HCEC 1CT (cell line): ENCODE measurements at places on chromosomes 1 and 21.

DNA sequence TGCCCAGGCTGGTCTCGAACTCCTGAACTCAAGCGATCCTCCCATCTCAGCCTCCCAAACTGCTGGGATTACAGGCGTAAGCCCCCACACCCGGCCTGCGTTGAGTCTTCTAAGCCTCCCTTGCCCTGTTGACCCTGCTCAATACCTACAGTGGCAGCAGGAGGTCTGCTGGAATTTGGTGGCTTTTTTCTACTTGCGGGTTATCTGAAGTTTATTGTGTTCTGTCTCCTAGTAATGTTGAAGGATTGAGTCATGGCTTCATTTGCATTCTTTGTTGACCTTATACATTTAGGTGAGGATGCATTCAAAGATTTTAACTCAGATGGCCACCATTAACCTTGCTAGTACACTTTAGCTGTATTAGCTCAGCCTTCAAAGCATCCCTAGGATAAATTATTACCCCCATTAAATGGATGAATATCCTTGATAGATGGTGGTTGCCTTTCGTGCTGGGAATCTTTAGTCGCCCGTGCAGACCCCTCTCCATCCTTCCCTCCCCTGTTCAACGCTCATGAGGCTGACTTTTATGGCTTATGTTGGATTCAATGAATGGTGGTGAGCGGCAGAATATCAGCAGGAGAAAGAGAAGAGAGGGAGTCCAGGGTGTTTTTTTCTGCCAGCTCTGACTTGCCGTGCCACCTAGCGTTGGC is 9.7 kb upstream of the NPPB start:
- no peak for DNase-seq

GRCh38 chr21:35796844-35797243 is 263.5 kb downstream of the SETD4 start:
- no peak for DNase-seq

- no peak for DNase-seq
Observed at GRCh38 chr1:57796616-57797015, 372.8 kb upstream of the DAB1 start.

GRCh38 chr1:28302247-28302646 is 26.6 kb upstream of the MED18 start:
- DNase-seq, result no peak

GRCh38 chr1:160741092-160741501 is 2.0 kb downstream of the SLAMF7 start:
- DNase-seq, result no peak

GRCh38 chr21:27060190-27060589 is 93.3 kb upstream of the ADAMTS5 start:
- peak; percentile 78 for DNase-seq

DNA sequence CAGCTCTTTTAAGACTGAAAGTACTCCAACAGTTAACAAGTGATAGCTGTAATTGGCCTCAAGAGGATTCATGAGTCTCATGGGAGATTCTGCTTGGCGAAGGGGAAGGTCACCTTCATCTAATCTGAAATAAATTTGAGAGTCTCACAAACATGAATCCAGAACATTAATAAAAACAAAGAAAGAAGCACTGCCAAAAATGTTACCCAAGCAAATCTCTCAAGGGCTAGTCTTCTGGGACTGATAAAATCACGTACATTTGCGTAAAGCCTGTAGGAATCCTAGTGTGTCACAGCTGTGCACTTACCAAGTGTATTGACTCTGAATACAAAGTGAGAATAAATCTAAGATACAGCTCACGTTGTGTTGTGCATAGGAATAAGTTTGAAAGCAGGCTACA is 21.2 kb upstream of the NUF2 start:
- DNase-seq, result no peak

DNA sequence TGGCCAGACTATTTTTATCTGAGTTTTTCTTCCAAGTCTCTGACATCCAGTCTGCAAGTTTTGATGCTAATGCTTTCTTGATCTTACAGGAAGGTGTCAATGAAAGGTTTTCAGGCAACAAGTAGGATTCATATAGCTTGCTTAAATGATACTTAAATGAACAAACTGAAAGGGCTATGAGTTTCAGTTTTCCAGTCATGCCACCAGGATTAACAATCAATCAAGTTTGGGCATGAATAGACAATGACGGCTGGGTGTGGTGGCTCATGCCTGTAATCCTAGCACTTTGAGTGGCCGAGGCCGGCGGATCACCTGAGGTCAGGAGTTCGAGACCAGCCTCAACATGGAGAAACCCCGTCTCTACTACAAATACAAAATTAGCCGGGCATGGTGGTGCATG is 34.3 kb upstream of the SLC16A1 start:
- DNase-seq, result no peak

GRCh38 chr1:53603431-53603830 is 135.5 kb downstream of the GLIS1 start:
- DNase-seq, result no peak

- DNase-seq, result no peak
Observed at GRCh38 chr1:40687661-40688060, 3.8 kb upstream of the NFYC start.

- DNase-seq, result no peak
Observed at GRCh38 chr1:110952031-110952430, 11.7 kb downstream of the LRIF1 start.

DNA sequence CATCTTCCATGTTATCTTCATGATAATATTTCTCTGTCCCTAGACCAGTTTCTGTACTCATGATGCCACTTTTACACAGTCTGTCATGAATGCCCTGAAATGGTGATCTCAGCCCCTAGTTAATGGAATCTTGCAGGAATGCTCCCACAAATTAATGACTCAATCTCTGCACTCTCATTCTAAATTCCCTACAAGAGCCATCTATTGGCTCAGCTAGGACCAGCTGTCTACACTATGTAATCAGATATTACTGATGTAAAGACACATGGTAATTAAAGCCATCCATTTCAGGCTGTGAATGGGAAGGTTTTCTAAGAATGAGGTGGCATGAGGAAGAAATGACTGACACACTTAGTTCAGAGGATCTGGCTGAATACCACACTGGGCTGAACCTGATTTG is 199.1 kb upstream of the KCND3 start:
- no peak for DNase-seq

- DNase-seq, result peak; percentile 17
Observed at GRCh38 chr21:35674895-35675470, 385.3 kb downstream of the SETD4 start.

GRCh38 chr1:3577300-3577699 is 34.0 kb downstream of the MEGF6 start:
- no peak for DNase-seq

- peak; percentile 97 for DNase-seq
Observed at GRCh38 chr1:183267646-183268431, 81.8 kb downstream of the LAMC2 start.

GRCh38 chr1:2141025-2141424 is 53.5 kb downstream of the FAAP20 start:
- DNase-seq, result no peak

GRCh38 chr21:38671773-38672172 is 134.0 kb upstream of the ETS2 start:
- no peak for DNase-seq

GRCh38 chr1:10525208-10525607 is 50.5 kb downstream of the PEX14 start:
- no peak for DNase-seq

GRCh38 chr1:22761821-22762220 is 51.2 kb downstream of the EPHB2 start:
- DNase-seq, result no peak

DNA sequence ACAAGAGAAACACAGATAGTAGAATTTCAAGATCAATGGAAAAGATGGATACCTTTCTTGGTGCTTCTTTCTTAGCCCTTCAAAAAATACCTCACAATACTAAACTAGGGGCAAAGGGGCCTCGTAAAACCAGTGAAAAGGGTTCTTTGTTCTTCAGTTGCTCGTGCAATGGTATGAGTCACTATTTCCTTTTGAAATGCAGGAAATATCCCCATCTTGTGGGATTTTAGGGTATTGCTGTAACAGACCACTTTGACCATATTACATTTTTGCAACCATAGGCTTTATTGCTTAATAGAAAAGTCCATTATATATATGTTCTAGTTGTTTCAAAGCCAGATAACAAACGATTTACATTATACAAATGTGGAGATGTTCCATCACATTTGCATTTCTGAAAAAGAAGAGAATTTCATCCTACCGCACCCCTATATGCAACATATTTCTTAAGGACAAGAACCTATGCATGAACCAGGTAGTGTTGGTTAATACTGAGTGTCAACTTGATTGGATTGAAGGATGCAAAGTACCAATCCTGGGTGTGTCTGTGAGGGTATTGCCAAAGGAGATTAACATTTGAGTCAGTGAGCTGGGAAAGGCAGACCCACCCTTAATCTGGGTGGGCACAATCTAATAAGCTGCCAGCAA is 88.6 kb upstream of the PKN2 start:
- peak; percentile 30 for DNase-seq

- DNase-seq, result no peak
Observed at GRCh38 chr1:50262436-50262835, 153.7 kb downstream of the ELAVL4 start.

DNA sequence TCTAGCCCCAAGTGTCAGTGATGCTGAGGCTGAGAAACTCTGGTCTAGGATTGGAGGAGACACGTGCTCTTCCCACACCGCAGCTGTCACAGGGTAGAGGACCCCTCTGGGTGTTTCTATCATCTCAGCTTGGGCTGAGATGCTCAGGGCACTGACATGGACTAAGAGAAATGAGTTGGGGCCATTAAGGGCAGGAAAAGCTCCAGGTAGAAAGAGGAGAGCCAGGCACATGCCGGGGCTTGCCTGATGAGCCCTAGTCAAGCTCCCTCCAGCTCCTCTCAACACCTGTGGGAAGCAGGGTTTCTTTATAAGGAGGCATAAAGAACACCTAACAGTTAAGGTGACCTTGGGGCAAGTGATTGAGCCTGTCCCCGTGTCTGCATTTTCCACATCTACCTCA is 17.3 kb downstream of the ABCA4 start:
- DNase-seq, result no peak

GRCh38 chr21:38208118-38208517 is 48.7 kb upstream of the KCNJ15 start:
- DNase-seq, result no peak

- DNase-seq, result peak; percentile 81
Observed at GRCh38 chr1:217029281-217030157, 306.3 kb upstream of the ESRRG start.
